ENCODE measurements at places on chromosomes 2 and 18. TPM values are rescaled to one million over a fixed set of nuclear protein-coding genes. Genes with fewer than 3 reads are reported as not detected.

DNA sequence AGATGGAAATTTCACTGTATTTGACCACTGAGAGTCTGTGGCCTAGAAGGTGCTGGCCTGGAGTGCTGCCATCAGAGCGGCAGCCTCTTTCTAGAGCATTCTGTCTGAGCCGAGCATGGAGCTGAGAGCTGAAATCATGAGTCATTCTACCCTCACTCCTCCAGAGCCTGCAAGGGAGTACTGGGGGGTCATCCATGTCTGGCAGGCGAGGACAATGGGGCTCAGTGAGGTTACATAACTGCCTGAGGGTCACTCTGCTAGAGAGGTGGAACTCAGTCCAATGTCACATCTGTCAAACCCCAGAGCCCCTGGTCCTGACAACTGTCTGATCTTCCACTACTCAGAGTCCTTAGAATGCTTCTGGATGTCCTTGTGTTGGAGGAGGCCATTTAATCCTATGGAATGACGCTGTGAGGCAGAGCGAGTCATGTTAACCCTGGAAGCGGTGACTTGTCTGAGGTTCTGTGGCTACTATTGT lies 65.3 kb downstream of the HAUS1 start:
- DNase-seq: no peak

GRCh38 chr2:119142824-119143223 lies 15.7 kb downstream of the C1QL2 start:
- DNase-seq: peak; percentile 50

DNA sequence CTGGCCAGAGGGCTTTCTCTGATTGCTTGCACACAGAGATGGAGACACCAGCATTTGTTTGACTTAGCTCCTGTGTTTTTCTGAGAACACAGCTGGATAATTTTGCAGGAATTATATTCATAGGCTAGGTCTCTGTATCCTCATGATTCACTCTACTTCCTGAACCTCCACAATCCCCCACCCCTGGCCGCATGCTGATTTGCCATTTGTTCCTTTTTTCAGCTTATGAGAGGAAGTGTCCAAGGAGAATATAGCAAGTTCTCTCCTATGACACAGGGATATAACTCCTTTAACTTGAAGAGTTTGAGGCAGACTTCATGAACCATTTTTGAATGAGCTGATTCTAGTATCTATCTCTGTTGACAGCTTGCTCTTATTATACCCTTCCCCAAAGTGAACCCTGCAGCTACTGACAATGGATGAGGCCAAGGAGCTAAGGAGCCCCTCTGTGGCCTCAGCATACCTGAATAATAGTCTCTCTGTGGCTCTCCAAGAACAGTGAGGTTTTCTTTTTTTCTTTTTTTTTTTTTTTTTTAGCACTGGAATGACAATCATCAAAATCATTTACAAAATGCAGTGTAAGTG lies 15.4 kb downstream of the CAVIN2 start:
- no peak for DNase-seq

Gene SNED1
- polyA plus RNA-seq: 60.3 TPM

GRCh38 chr2:45009928-45010701 lies 863 bp upstream of the SIX2 start:
- no peak for DNase-seq

GRCh38 chr2:152740743-152741328 lies 22.4 kb downstream of the ARL6IP6 start:
- peak; percentile 21 for DNase-seq

DNA sequence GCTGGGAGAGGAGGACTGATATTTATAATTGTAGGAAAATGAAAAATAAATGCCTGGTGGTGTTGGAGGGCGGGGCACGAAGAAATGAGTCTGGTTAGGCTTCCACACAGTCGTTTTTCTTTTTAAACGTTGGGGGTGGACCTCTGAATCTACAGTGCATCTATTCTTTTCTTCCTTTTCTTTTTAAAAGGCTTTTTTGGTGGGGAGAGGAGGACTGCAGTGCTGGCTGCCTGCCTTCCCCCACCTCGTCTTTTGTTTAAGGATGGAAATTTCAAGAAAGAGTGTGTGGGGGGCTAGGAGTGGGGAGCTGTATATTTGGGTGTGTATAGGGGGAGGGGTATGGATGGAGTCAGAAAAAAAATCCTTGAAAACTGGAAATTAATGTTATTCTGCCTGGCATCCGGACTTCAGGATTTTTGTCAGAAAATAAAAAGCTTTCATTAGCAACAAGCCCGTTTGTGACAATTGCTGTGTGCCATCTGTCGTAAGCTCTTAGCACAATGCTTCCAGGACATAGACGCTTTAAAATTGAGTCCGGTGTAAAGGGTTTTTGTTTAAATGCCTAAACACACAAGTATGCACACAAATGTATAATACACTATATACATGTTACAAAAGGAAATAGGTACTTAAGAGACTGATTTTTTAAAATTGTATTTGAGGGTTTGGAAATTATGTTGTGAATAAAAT lies 1.1 kb downstream of the MAP2 start:
- no peak for DNase-seq

- DNase-seq: no peak
These were observed 26.9 kb downstream of the MCEE start for GRCh38 chr2:71102981-71103681.

Gene GALNT14
- 5.4 TPM for polyA plus RNA-seq

Gene GBX2
- polyA plus RNA-seq: not detected

DNA sequence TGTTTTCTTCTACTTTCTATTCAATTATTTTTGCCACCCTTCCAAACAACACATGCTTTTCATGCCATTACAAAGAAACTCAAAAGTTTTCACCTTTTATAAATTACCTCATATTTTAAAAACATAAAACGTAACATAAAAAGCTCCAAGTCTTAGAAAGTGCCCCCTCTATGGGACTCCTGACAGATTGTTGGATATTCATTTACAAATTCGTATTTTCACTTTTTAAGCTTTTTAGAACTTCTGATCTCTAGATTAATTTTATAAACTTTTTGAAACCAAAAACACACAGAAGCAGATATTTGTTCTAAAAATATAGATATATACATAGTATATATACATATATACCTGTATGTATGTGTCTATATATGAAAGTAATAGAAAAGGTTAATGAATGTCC lies 1.5 kb downstream of the COL5A2 start:
- DNase-seq: peak; percentile 35

Measured in right lung (tissue), 10 donors.